ENCODE measurements at places on chromosomes 2 and 18.

- DNase-seq: no peak
These were observed 417.9 kb upstream of the GCFC2 start for GRCh38 chr2:76128622-76129021.

- DNase-seq: no peak
These were observed 22.2 kb downstream of the GALR1 start for GRCh38 chr18:77271576-77272481.

DNA sequence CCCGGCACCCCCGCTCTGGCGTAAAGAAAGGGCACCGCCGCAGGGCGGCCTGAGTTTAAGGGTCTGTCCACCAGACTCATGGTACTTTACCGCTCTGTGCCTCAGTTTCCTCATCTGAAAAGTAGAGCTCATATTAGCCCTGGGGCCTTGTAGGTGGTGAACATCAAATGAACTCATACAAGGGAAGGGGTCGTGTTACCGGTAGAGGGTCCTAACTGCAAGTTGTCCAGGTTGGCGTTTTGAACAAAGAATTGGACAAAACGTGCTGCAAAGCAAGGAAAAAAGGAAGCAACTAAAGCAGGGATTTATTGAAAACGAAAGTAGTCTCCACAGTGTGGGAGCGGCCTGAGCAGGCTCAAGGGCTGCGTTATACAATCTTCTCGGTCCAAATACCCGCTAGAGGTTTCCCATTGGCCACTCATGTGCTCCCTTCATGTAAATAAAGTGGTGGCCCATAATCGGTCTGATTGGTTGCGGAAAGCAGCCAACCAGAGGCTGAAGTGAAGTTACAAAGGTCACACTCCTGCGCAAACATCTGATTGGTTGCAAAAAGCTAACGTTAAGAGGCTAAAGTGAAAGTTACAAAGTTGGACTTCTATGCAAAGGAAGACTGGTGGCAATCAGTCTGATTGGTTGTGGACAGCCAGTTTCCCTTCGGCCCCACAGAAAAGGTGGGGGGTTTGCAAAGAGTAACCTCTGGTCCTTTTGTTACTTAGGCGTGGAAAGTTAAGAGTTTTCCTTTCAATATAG, 80.7 kb upstream of the LDLRAD4 start:
- no peak for DNase-seq

- DNase-seq: no peak
These were observed 41.3 kb upstream of the MRPL33 start for GRCh38 chr2:27730261-27730662.

- DNase-seq: no peak
These were observed 65.6 kb downstream of the WDR7 start for GRCh38 chr18:56716692-56717146.

GRCh38 chr2:9286554-9287399, 80.2 kb downstream of the ASAP2 start:
- DNase-seq: no peak

All from HS-27A (cell line).